ENCODE measurements at places on chromosomes 12 and 14.

DNA sequence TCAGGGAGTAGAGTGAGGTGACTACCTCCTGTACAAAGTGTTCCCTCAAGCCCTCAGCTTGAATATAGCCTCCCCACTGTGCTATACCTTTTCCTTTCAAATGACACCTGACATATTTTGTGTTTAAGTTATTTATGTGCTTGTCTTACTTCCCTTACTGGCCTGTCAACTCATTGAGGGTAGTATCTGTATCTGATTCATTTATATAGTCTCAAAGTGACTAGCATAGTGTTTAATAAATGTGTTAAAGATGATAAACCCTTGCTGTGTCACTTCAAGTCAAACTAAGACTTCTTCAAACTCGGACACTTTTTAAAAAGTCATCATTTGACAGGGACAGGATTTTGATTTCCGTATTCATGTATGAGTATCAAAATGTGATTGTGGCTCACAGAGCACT, 52.1 kb downstream of the APAF1 start:
- DNase-seq: no peak

DNA sequence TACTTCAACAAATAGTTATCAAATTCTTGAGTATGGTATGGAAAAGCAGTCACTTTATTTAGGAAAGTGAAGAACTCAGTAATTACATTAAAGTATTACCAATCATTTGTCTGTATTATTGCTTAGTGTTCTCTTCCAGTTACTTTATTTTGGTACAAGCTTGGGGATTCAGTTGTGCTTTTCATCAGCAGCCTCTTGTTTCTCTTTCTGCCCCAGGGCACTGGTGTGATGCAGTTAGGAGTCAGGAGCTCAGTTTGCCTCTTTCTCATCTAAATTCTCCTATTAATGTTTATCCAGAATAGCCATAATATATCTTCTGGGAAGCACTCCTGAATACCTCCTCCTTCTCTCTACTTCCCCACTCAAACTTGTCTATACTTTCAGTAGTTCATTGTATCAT, 25.7 kb downstream of the PMCH start:
- no peak for DNase-seq

DNA sequence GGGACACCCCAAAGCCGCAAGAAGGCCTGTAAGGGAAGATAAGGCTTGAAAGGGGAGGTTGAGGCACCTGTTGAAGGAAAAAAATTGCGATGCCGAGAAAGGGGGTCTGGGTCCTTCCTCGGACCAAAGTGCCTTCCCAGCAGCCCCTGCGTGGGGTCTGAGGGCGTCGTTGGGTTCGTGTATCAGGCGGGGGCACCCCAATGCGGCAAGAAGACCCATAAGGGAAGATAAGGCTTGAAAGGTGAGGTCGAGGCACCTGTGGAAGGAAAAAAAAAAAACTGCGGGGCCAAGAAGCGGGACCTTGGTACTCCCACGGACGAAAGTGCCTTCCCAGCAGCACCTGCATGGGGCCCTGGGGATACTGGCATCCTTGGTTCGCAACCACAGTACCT, 277.5 kb downstream of the ALG10 start:
- DNase-seq: no peak

GRCh38 chr14:68502230-68502629, 290.6 kb downstream of the ZFP36L1 start:
- no peak for DNase-seq

- DNase-seq: no peak
Observed at GRCh38 chr12:120703311-120703942, 6.8 kb upstream of the UNC119B start.

- no peak for DNase-seq
Observed at GRCh38 chr14:39568809-39569538, 136.7 kb upstream of the FBXO33 start.

DNA sequence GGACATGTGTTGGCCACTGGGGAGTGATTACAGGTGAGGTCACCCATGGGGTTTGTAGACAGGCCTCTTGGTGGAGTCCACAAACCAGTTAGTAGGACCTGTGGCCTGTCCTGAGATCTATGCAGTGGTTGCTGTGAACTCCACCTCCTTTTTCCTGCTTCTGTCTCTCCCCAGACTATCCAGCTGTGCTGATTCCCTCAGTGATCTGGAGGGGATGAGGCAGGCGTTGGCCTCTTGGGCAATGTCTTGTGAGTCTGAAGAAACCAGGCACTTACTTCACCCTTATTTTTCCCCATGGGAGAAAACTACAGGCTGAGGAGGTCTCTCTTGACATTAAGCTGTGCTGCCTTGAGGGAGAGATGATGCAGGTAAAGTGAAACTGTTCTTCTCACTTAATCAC, 257.2 kb upstream of the PRICKLE1 start:
- no peak for DNase-seq

GRCh38 chr12:39352471-39353017, 90.4 kb downstream of the KIF21A start:
- DNase-seq: no peak

DNA sequence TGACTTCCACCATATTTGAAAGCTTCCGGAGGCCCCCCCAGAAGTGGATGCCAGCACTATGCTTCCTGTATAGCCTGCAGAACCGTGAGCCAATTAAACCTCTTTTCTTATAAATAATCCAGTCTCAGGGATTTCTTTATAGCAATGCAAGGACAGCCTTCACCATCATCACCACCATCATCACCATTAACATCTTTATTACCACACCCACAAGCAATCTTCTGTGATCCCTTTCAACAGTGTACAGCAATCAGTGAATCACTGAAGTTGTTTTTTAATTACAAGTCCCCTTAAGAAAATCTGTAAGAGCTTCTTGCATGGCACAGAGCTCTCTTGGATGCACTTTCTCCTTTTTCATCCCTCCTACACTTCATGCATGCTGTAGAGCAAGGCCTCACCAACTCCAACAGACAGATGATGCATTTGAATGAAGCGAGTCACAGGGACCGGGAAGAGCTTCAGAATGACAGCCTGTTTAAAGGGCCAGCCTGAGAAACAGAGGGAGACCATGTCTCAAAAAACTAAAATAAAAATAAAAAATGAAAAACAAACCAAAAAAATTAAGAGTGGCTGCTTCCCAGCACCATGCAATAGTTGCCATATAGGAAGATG, 83.6 kb upstream of the VASH1 start:
- no peak for DNase-seq

- no peak for DNase-seq
Observed at GRCh38 chr14:72611506-72611905, 282.4 kb downstream of the DPF3 start.

DNA sequence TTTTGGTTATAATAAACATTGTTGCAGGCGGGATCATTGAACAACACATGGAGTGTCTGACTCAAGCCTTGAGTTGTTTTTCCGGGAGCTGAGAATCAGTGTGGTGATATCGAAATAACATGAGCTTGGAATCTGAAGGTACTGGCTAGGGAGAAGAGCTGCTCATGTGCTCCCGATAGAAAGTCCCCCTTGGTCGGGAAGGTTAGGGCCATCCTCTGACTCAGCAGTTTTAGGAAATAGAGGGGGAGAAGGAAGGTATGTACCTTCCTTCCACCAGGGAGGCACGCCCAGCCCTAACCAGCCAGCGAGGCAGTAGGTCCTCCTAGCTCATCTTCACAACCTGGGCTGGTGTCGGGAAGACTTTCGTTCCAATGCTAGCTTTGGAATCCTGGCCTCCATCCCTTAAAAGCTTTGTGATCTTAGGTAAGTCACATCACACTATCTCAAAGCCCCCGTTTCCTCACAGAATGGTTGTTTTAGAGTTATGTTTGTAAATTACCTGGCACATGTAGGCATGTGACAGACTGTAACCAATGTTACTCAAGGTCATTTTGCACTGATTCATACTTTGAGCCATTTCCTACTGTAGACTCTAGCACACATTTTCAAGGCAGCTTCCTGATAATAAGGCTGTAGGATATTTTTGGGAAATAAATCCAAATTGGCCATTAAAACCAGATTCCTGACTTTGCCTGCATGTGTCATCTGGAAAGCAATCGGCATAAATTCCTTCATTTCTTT, 1.9 kb upstream of the RAB35 start:
- DNase-seq: no peak

DNA sequence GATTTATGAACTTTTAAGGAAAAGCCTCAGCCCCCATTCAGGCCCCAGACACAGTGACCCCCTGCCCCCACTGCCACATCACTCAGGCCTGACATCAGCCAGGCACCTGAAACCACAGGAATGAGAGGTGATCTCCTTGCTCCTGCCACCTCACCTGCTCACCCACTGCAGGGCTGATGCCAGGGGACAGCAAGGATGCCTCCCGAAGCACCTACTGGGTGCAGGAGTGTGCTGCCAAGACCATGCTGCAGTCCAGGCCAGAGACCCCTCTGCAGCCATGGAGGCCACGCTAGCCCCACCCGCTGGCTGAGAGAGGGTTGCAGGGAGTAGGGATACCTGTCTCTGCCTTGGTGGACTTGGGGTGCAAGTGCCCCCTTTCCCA, 18.6 kb upstream of the KRT7 start:
- no peak for DNase-seq

- no peak for DNase-seq
Observed at GRCh38 chr14:96895658-96896271, 98.6 kb downstream of the VRK1 start.

DNA sequence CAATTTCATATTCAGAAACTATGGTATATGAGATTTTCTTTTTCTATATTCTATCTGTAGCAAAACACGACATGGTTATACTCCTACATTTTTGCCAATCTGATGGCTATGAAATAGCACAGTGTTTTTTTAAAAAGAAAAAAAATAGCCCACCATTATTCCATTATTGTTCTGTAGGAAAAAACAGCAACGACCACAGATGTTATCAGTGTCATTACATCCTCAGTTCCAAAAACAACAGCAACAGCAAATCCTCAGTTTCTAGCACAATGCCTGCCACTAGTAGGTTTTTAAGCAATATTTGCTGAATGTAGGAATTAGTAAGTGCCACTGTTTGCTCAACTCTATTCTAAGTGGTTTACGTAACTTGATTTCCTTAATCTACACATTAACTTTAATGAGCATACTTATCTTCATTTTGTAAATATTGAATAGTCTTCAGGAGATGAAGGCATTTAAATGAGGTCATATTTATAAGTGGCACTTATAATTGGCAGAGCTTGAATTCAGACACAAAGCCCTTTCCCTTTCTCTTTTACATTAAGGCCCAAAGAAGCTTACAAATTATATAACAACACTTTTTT, 8.3 kb downstream of the RNASE6 start:
- no peak for DNase-seq

- DNase-seq: no peak
Observed at GRCh38 chr12:92045852-92046251, 99.8 kb downstream of the BTG1 start.

DNA sequence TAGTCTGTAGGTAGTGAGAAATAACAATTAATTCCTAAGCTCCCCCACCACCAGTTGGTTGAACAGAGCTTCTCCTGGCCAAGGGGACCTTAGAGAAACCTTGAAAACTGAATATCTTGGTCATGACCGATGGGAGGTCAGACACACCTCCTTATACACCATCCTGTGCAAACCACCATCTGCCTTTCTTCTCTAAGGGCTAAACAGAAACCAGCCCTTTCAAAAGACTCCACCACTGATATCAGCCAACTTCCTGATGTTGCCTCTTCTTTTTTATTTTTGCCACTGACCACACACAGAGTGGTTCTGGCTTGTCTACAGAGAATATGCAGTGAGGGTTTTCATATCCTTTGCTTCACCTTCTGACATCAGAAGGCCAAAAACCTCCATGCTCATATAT, 977.7 kb upstream of the SEL1L start:
- no peak for DNase-seq

DNA sequence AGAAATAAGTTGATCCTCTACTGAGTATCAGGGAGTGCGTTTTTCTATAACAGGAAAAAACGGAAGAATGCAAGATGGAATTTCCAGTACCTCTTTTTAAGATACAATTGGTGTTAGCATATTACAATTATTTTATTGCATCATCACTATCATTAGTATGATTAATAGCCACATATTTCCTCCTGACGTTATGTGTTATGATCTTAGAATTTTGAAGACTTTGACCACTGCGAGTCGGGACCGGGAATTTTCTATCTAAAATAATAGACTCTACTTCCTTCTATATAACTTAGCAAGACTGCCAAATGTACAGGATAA, 679 bp upstream of the SAV1 start:
- no peak for DNase-seq

DNA sequence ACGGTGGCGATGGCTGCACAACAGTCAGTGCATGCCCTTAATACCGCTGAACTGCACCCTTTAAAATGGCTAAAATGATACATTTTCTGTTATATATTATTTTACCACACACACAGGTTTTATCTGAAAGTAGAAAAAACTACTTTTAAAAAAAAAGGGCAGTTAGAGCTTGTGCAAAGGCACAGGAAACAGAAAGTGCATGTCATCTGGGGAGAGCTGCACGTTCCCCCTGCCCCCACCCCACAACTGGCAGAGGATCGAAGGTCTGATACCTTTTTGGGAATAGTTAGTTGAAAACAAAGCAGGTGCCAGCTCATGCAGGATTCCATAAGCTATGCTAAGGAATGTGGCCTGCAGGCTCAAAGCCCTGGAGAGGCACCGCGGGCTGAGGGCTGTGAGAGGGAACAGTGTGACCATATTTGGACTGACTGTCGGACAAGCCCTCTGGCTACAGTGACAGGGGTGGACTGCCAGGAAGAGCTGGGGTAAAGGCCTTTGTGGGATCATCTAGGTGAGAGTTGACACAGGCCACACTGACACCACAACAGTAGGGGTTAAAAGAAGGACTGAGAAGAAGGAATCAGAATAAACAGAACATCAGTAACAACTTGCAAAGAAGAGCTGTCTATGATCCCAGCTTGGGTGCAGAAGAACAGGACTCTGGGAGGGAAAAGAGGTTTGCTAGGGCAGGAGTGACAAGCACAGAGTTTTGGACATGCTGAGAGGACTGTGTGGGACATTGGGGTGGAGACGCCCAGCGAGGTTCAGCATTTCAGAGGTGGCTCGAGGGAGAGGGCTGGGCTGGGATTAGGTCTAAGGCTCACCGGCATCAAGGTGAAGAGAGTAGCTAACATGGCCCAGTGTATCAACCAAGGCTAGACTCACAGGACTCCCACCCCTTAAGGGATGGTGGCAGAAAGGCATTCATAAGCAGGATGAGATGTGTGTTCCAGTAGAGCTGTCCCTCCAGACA, 54.6 kb downstream of the ACTN1 start:
- no peak for DNase-seq

DNA sequence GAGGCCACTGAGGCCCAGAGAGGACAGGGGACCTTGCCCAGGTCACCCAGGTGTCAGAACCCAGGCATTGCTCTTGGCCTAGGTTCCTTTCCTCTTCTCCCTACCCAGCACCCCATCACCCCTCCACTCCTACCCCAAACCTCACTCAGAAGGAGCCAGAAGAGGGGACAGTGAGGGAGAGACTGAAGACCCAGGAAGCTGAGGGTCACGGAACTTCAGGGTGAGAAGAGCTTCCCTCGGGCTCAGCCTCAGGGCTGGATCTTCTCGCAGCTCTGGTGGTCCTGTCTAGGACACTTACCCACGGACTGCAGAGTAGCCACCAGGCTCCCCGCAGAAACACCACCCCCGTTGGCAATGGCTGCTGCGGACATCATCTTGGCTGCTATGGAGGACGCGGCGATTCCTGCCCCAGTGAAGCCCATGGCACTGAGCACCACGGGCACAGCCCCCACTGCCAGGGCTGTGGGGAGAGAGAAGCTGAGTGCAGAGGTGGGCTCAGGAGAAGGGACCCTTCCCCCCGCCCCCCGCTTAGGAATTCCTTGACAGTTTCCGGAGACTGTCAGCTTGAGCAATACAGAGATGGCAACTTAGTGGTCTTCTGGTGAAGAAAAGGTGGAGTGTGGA, 1.1 kb downstream of the IFI27L2 start:
- no peak for DNase-seq
